ENCODE measurements at places on chromosomes 4 and X.

DNA sequence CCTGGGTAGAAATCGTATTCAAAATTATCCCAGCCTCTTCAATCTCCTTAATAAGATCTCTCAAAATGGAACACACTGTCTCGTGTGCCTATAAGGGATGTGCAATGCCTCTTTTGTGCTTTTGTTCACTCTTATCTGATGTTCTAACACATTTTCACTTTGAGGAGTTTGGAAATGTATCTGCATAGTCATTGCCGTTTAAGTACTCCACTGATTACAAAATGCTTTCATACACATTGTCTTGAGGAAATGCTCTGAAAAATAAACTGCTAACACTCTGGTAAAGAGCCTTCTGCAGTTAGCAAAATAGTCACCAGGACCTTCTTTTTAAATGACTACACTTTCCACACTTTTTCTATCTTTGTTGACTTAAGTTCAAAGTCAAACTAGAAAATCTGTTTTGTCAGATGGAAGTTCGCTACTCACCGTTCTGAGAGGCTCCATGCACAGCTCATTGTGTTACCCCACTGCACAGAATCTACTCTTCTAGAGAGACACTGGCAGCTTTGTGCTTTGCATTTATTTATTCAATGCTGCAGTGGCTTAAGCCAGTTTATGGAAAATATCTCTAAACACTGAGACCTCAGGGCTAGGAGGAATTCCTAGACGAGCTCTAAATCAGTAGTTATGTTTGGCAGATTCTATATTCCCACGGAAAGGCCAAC lies 159.0 kb downstream of the CHIC2 start:
- no peak for DNase-seq

DNA sequence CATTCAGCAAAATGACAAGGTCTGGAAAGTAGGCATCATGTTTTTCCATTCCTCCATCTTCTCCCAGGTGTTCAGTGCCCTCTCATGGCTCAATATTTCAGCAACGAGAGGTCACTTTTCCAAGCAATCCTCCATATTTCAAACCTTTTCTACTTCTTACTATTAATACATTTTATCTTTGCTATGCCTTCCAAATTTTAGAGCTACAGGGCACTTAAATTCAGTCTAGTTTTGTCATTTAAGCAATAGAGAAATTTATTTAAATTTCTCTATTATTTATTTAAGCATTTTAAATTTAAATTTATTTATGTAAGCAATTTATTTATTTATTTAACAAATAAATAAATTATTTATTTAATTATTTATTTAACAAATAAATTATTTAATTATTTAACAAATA lies 305.1 kb upstream of the ANXA10 start:
- DNase-seq, result no peak

- no peak for DNase-seq
Observed at GRCh38 chr4:10256203-10256602, 139.6 kb upstream of the WDR1 start.

DNA sequence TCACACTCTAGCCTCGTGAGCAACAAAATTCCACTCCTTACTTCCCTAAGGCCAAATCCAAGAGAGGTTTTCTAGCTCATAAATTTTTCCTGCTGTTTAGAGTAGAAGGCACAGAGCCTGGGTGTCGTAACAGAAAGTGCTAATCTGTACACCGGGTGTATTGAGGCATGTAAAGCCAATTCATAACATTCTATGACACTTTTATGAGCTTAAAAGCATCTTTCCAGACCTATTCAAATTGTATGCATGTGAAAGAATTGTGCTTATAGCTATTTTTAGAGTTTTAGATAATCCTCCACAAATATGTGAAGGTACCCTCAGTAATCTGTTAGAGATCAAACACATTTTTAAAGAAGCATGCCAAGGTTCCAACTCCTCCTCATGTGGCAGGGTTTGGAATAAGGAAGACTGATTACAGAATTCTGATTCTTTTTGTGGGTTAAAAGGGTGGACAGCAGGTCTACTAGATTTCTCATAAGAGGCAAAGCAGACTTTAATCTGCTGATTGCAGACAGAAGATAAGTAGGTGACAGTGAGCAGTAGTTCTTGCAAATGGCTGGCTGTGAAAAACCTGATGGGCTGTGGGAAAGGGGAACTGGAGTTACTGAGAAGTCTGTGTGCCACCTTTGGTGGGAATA lies 25.5 kb upstream of the LRCH2 start:
- DNase-seq, result no peak

- peak; percentile 37 for DNase-seq
Observed at GRCh38 chrX:40263014-40263560, 165.3 kb upstream of the BCOR start.

DNA sequence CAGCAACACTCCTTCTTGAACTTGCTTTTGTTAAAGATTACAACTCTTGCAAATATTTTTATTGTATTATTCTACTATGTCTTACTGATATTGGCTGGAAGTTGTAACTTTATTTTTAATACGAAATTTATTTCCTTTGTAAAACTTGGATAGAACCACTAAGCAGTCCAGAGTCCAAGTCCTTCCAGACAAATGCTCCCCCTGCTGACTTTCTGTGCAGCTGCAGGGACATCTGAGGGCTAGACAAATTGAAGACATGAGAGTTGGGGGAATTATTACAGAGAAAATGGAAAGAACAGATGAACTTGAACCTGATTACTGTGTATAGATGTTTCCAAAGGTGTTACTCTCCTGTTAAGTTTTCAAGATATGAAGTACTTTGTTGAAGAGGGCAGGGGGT lies 238.8 kb downstream of the GRIA3 start:
- DNase-seq, result no peak

DNA sequence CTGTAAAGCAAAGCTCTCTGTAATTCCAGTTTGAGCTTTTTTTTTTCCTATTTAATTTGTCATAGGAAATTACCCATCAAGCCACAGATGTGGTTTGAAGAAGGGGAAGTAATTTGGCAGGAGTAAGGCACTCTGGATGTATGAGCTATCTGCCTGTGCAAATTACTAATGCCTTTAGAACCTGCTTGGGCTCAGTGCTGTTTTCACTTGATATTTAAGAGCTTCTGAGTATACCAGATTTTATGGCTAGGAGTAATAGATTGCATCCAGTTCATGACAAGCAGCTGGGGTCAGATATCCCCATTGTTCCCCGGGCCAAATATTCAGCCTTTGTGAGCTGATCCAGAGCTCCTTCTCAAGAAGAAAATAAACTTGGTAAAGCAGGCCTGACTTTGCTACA lies 89.1 kb downstream of the DCAF8L2 start:
- no peak for DNase-seq

GRCh38 chr4:45183905-45184304 lies 457.5 kb upstream of the GNPDA2 start:
- DNase-seq, result no peak

GRCh38 chrX:25001808-25002660 lies 13.7 kb downstream of the ARX start:
- DNase-seq, result no peak

DNA sequence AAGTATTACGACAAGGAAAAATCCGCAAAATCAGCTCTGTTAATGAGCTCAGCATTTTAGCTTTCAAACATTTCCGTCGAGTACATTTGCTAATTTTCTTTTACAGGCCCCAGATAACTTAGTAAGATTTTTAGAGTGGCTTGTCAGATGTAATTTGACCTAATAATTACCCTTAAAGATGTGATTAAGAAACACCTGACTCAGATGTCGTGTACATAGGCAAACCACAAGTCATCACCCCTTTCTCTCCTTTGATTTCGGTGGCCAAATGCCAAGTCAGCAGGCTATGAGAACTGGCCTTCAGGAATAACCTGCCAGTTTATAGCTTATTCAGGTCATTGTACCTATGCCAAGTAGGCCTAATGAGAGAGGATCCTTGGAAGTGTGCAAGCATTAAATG lies 369.6 kb downstream of the PCDH7 start:
- peak; percentile 21 for DNase-seq

- DNase-seq, result peak; percentile 0
Observed at GRCh38 chrX:85052636-85053343, 49.1 kb downstream of the APOOL start.

DNA sequence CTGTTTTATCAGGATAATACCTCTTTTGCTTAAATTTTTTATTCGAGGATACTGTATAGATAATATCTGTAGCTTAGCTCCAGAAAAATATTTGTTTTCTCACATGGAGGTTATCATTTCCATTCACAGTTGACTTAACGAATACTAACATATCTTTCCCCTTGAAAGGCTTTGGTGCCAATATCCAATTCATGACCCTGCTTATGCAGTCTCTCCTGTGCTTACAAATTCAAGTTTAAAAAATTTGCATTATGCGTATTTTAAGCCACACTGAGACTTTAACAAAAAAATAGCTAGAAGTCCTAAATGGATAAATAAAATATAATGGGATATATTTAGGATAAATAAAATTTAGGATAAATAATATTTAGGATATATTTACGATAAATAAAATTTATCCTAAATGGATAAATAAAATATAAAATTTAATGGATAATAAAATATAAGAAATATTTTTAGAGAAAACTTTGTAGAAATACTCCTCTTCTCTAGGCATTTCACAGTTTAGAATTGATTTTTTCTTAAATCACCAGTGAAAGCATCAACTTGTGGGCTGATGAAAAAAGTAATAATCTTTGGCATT lies 22.5 kb downstream of the GUCY1B1 start:
- DNase-seq, result no peak

GRCh38 chrX:29231800-29232199 lies 644.6 kb downstream of the IL1RAPL1 start:
- DNase-seq, result no peak

DNA sequence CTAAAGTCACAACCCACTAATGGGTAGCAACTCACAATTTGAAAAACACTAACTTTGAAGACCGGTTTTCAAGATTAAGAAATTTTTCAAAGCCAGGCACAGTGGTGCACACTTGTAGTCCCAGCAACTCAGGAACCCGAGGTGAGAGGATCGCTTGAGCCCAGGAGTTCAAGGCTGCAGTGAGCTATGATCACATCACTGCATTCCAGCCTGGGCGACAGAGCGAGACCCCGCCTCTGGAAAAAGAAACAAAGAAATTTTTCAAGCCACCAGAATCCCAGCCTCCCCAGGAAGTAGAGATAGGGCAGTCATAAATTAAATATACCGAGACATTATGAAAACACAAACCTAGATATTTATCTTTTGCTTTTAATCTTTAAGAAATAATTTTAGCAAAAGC lies 13.0 kb downstream of the SMARCA1 start:
- no peak for DNase-seq

- peak; percentile 51 for DNase-seq
Observed at GRCh38 chr4:144734522-144734921, 88.6 kb downstream of the HHIP start.

GRCh38 chrX:139388254-139388653 lies 142.3 kb upstream of the F9 start:
- no peak for DNase-seq

- no peak for DNase-seq
Observed at GRCh38 chrX:116873671-116874070, 410.9 kb upstream of the CT83 start.

GRCh38 chr4:100826067-100826466 lies 308.2 kb upstream of the EMCN start:
- no peak for DNase-seq

GRCh38 chr4:184596617-184597185 lies 52.5 kb downstream of the CASP3 start:
- DNase-seq, result no peak

DNA sequence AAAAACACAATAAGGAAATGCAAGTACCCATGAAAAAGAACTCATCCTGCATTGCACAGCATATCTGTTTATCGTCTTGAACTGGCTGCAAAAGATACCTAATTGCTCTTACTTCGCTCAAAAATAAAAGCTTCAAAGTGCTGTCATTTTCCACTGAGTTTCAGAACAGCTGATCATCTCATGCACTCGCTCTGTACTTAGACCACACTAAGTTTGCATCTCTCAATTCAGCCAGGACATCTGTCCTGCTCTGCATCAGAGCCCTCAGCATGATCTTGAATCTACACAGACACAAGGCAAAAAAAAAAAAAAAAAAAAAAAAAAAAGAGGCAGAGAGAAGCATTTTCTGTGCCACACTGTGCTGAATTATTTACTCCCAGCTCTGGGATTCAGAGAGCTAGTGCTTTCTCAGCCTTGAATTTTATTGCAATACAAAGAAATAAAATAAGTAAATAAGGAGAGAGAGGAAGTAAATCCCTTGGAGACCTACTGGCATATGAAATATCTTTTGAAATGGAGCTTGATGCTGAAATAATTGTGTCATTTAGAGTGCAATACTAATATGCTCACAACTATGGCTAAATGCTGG lies 81.3 kb downstream of the PPP1R2C start:
- DNase-seq, result no peak

- peak; percentile 9 for DNase-seq
Observed at GRCh38 chrX:127038065-127038464, 218.5 kb downstream of the PRR32 start.

GRCh38 chrX:16745659-16746058 lies 26.2 kb downstream of the SYAP1 start:
- no peak for DNase-seq

DNA sequence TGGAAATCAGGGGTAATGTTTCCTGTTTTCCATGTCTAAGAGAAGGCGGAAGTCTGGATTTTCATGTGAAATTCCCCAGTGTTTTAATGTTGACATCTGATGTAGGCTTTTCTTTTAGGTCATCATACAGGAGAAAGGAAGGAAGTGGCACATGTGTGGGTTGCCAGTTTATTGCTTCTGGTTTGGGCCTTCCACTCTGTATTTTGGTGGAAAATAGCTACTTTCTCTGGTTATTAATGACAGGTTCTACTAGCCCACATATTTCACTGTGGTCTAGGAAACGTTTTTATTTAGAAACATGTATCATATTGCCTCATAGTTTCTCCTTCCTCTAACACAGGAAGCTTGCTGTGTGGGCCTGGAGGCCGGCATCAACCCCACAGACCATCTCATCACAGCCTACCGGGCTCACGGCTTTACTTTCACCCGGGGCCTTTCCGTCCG lies 7.2 kb downstream of the PDHA1 start:
- no peak for DNase-seq

DNA sequence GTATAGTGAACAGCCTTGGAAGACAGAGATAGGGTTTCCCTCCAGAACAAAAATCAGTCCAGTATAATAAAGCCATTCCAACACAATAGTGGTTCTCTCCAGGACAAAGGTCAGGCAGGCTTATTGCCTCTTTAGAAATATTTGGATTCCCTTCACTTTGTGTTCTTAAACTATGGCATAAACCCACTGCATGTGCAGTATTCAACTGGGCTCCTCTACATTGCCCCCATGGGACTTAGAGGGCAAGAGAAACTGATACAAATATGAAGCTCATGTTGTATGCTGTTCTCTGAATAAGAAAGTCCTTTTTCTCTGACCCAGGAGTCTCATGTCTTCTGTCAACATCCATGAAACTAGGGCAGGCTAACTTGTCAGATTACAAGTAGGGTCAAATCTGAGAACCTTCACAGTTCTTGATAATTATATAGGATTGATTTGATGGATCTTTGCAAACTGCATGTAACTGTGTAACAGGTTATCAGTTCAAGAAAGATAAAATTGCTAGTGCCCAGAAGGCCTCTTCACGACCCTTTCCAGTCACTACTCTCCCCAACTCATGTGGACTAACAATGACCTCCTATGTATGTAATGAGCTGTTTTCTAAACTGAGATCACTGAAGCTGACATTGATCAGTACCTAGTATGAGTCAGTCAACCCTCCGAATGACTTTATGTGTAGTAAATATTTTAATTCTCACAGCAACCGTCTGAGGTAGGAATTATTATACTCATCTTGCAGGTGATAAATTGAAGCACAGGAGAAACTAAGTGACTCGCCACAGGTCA lies 31.9 kb upstream of the FAM9C start:
- no peak for DNase-seq

- DNase-seq, result no peak
Observed at GRCh38 chr4:153873741-153874140, 84.9 kb upstream of the SFRP2 start.

Measured in T47D (cell line).